RPMI7951 (cell line): ENCODE measurements at places on chromosomes 1 and 21. TPM values are rescaled to one million over a fixed set of nuclear protein-coding genes. Genes with fewer than 3 reads are reported as not detected.

Gene MSH4
- total RNA-seq = 0.10 TPM in 1 of 2 replicates, not detected in the other

Gene CDK18
- total RNA-seq = under 0.01 and 0.36 TPM in 2 replicates

Gene HMGCS2
- not detected in 2 replicates for total RNA-seq

Gene CTNNBIP1
- total RNA-seq = 30.6 and 37.0 TPM in 2 replicates

Gene SLC25A44
- 8.3 and 10.1 TPM in 2 replicates for total RNA-seq

Gene OR2T11
- not detected in 2 replicates for total RNA-seq

Gene LCE1C
- not detected in 2 replicates for total RNA-seq

Gene ENO1
- total RNA-seq = 4,200 and 4,316 TPM in 2 replicates

Gene PTCH2
- under 0.01 and 0.12 TPM in 2 replicates for total RNA-seq

Gene ACTA1
- total RNA-seq = not detected in 2 replicates

Gene MARCKSL1
- 31.7 and 47.7 TPM in 2 replicates for total RNA-seq

Gene AADACL3
- not detected in 2 replicates for total RNA-seq

Gene PWP2
- 1.9 and 2.2 TPM in 2 replicates for total RNA-seq

Gene PDZK1IP1
- not detected in 2 replicates for total RNA-seq

Gene CHIA
- total RNA-seq = not detected in 2 replicates

Gene TFAP2E
- 0.68 and 0.96 TPM in 2 replicates for total RNA-seq

Gene RGS4
- total RNA-seq = 18.3 and 24.1 TPM in 2 replicates
